NCI-H1105 treated with DMSO at 0.1 percent for 48 hours (cell line): ENCODE measurements at places on chromosomes 3 and 15.

- DNase-seq = no peak
Observed at GRCh38 chr3:110677506-110677905, 394.1 kb upstream of the NECTIN3 start.

GRCh38 chr3:23859012-23859743, 53.4 kb downstream of the UBE2E1 start:
- no peak for DNase-seq

- DNase-seq = no peak
Observed at GRCh38 chr3:101521211-101521701, 8.2 kb upstream of the SENP7 start.

- DNase-seq = no peak
Observed at GRCh38 chr3:121698901-121699300, 38.2 kb upstream of the HCLS1 start.

GRCh38 chr3:147423798-147424580, 14.8 kb downstream of the ZIC1 start:
- no peak for DNase-seq

- DNase-seq = no peak
Observed at GRCh38 chr15:59703979-59704796, 15.1 kb upstream of the BNIP2 start.
